ENCODE measurements at places on chromosomes 2 and 18.

DNA sequence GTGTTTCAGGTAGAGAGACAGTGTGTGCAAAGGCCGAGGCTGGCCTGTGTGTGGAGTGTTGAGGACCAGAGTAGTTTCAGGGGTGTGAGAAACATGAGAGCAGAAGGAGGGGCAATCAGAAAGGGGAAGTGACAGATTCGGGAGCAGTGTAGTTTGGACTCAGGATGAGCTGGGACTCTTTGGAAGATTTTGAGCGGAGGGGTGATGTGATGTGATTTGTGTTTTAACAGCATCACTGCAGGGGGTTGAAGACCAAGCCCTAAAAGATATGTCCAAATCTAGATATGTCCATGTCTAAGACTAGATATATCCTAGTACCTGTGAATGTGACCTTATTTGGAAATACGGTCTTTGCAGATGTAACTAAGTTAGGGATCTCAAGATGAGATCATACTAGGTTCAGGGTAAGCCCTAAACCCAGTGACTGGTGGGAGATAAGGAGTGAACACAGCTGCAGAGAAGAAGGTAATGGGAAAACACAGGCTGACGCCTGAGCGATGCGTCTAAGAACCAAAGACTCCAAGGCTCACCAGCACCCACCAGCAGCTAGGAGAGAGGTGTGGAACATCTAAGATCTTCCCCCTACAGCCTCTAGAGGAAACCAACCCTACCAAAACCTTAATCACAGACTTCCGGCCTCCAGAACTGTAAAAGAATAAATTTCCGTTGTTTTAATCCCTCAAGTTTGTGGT, 38.5 kb upstream of the MYO3B start:
- DNase-seq, result no peak

DNA sequence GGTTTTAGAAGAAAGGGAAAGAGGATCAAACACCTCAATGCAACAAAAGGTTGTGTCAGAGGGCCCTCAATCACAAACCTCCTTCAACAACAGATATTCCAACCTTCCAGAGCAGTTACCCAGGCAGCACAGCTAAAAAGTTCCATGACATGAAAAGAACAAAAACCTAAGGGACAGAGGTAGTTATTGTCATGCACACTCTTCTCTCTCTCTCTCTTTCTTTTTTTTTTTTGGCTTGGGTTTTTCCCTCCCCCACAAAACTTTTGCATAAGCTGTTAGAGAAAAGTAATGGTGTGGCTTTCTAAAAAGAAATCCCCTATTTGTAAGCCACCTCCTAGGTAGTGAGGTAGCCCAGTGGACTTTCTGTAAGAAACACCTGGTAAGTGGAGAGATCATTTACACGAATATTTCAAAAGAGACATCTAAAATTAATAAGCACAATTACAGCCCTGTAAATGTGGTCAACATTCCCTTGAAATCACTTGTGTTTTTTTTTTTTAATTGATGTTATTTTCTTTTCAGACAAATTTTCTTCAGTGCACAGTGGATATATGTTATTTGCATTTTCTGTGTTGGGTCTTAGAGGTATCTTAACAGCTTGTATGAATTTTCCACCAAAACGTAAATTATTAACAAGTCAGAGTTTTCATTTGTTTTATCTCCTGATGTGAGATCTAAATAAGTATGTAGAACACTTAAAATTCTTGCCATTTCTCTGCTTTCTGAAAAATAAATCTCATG, 48.4 kb downstream of the ZEB2 start:
- DNase-seq, result no peak

GRCh38 chr18:6782861-6783260, 53.3 kb downstream of the ARHGAP28 start:
- no peak for DNase-seq

GRCh38 chr2:171042253-171042969, 113.4 kb downstream of the GORASP2 start:
- no peak for DNase-seq

GRCh38 chr2:1997976-1998375, 253.7 kb upstream of the PXDN start:
- no peak for DNase-seq

DNA sequence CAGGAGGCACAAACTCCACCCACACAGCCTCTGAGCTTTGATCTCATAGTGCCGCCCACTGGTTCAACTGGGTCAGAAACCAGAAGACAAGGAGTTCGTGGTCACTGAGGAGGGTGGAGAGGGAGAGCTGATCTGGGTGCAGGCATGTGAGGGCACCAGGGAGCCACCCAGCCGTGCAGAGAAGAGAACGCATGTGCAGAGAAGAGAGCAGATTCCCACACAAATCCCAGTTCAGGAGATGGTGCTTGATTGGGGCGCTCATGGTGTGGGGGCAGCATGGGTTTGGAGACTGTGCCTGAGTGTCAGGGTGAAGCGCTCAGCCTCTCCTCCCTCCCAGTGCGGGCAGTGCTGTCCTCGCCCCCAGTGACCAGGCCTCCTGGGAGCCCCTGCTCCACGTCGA, 375.2 kb upstream of the MYT1L start:
- DNase-seq, result no peak

- DNase-seq, result no peak
These were observed 176.2 kb downstream of the BCL2 start for GRCh38 chr18:63143330-63143771.

GRCh38 chr18:23568281-23569138, 17.8 kb downstream of the NPC1 start:
- DNase-seq, result no peak

- DNase-seq, result peak; percentile 62
These were observed 7.2 kb downstream of the AGAP1 start for GRCh38 chr2:235500761-235501672.

DNA sequence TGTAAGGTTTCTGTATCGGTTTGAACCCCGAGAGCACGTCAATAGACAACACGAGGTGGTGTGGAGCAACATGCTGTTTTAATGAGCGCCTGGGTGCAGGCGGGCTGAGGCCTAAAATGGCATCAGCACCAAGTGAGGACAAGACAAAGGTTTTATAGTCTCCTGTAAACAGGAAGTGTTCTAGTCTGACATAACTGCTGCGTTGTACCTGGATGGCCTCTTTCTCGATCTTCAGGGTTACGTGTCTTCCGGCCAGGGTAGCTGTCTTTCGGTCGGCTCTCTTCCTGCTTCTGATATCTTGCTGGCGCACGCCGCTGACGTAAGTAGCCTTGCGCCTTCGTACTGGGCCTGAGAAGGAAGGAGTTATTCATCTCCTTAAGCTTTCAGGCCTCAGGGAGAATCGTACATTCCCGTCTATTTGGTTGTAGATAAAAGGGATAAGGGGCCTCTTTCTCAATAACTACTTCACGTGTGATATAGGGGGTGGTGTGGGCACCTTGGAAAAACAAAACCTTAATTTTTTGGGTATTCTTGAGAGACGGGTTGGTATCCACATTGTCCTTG, 53.5 kb downstream of the KYNU start:
- no peak for DNase-seq

- no peak for DNase-seq
These were observed 61.9 kb upstream of the TSPYL6 start for GRCh38 chr2:54317973-54318372.

DNA sequence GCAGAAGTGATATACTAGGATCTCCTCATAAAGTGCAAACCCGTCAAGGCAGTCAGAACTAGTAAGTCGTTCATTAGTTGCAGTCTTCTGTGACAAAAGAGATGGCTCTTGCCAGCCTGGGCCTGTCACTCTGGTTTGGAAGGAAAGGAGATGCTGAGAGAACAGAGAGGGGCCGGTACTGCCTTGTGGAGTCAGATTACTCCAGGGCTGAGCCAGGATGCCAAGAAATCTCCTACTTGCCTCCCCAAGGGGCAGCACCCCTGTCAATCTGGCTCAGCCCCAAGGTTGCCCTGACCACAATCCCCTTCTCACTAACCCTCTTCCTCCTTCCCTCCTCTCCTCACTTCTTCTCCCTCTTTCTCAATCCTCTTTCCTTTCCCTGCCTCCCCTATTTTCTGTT, 62.9 kb upstream of the ASPRV1 start:
- no peak for DNase-seq

DNA sequence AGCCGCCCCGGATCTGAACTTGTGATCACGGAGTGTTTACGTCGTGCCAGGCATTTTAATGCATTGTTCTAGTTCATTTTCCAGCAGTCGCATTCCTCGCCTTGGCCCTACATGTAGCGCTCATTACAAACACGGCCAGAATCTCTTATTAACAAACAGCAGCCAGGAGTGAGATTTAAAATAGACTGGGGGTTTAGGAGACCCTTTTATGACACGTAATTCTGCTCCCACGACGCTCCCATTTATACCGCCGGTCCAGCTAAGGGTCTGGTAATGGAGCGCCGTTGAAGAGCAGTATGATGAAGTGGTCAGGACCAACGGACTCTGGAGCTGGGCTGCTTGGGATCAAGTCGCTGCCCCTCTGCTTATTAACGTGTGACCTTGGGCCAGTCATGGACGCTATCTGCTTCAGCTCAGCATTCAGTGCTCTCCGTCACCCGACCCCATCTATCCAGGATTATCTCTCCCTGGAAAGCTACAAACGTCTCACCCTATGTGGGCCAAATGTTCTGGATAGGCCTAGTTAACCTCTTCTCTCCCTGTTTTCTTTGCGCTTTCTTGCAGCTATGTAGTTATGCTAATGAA, 745 bp downstream of the MSH2 start:
- DNase-seq, result no peak

DNA sequence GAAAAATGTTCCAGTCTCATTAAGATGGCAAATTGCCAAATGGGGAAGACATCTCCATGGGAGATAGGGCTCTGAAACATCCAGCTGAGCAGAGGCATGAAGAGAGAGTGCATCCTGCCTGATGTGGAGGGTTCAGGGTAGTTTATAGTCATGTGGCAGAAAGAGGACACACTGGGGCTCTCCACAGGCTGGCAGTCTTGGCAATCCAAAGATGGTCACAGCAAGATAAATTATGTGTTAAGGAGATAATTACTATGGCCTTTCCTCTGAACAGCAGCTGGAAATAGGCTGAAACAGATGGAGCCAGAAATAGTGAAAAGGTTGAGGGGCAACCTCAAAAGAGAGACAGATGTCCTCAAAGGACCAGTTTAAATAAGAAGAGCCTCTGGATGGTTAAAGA, 97.2 kb downstream of the DCC start:
- no peak for DNase-seq

DNA sequence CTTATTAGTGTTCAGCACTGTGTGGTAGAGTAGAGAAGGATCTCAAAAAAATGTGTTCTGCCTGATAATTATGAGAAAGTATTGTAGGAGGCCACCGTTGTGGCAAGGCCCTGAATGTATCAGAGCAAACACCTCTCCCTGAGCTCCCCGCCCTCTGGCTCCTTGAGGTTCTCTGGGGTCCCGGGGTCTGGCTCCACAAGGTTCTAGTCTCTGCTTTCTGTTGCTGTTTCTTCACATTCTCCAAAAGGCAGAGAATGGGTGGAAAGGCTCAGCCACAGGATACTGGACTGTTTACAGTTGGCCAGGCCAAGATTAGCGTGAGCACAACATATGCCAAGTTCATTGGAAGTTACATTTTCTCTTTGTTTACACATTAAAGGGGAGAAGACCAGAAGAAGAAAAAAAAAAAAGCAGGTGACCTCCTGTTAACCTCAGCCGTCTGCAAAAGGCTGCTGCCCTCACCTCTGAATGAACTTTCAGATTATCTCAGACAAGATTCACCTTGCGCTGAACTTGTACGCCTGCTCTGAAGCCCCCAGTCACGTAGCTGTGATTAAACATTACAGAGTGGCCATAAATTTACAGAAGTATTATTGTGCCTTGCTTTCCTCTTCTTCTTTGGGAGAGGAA, 56.6 kb upstream of the CYP26B1 start:
- DNase-seq, result no peak

- DNase-seq, result no peak
These were observed 3.1 kb downstream of the MLPH start for GRCh38 chr2:237490009-237490711.

DNA sequence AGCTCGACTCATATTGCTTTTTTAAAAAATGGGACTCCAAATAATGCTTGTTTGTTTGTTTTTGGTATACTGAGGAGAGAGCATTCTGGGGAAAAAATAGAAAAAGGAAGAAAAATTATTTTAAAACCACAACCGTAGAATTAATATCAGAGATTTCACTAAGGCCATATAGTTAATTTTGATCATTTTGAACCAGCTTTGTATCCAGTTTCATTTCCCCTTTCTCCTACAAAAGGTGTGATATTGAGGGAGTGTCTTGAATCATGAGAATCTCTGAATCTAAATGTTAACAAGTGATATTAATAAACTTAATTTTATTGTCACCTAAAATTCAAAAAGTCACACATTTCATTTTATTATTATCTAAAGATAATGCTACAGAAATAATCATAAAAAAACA, 198.5 kb upstream of the GALNT5 start:
- DNase-seq, result no peak

Measured in MCF 10A (cell line).